ENCODE measurements at places on chromosomes 7 and 10.

DNA sequence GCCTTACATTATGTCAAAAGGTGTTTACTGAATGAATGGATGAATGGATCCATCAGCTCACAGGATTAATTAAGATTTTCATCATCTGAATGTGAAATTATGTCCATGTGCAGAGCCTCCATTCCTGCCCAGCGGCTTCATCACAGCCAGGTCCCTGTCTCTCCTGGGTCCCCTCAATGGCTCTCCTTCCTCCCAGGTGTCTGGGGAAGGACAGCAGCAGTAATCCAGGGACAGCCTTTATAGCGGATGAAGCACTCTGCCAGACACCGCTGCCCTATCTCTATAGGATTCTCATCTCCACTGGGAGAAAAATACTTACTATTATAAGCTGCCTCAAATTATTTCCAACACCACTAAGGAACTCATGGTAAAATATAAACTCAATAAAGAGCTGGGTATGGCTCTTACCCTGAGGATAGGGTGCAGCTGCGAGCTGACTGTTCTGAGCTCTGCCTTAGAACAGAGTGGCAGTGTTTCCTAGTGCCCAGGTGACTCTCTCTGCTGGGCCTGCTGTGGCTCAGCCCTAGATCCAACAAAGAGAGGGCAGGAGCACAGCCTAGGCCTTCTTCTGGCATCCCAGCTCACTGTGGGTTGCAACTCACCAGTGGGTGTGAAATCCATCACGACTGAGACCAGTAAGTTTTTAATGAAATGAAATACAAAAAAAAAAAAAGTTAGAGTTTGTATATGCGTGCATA lies 38.3 kb downstream of the GPRIN2 start:
- no peak for DNase-seq

- no peak for DNase-seq
Observed at GRCh38 chr10:103281753-103282152, 4.8 kb downstream of the INA start.

- no peak for DNase-seq
Observed at GRCh38 chr10:60466267-60467201, 76.9 kb upstream of the ANK3 start.

DNA sequence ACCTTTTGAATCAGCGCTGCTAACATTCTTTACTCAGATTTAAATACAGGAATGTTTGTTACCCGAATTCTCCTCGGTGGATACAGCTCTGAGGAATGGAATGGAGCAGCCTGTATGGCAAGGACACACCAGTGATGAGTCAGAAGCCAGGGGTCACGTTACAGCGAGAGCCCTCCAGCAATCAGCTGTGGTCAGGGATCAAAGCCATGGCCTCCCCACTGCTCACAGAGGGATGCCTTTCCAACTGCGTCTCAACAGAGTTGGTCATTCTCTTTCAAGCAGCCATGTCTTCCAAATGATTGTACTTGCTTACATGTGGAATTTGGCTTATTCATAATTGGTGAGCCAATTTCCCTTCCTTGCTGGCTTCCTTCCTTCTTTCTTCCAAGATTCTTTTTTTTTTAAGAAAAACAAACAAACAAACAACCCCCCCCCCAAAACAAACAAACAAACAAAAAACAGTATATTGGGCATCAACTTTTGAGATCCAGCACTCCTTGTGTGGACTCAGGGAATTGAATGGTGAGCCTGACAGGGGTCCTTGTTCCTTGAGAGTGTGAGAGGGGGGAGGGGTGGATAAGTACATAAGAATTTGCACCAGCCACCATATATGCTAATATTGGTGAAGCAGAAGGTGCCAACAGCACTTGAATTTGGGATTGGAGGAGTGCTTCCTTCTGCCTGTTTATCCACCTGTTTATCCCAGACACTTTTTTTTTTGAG lies 100.2 kb downstream of the ATXN7L1 start:
- peak; percentile 96 for DNase-seq

DNA sequence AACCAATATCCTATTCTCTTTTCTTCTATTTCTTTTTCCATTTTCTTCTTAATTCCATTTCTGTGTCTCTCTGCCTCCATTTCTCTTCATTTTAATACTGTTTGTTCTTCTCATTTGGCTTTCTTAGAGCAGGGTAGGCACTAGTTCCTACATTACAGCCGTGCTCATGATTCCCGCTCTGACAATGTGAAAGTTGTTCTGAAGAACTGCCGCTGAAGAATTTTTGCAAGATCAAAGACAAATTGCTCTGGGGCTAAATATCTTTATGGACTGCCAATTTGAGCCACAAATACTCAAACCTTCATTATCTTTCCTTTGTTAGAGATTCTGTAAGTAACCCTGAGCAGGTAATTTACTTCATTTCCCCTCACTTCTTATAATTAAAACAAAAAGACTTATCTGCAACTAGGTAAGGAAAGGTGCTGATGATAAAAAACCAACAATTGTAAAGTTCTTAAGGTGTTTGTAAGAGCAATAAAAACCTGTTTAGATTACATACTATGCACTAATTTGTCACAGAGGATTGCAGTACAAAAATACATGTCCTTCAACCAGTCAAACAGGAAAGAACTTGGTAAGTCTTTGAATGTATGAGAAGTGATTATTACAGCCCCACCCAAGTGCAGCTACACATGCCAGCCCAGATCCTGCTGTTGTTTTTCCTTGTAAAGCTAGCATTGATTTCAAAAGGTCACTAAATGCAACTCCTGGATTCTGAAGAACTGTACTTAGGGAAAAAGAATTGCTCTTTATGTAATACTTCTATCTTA lies 127.5 kb downstream of the COL28A1 start:
- no peak for DNase-seq

- no peak for DNase-seq
Observed at GRCh38 chr10:49001870-49002672, 62.4 kb upstream of the LRRC18 start.

GRCh38 chr7:43294080-43294630 lies 181.7 kb downstream of the HECW1 start:
- peak; percentile 56 for DNase-seq

DNA sequence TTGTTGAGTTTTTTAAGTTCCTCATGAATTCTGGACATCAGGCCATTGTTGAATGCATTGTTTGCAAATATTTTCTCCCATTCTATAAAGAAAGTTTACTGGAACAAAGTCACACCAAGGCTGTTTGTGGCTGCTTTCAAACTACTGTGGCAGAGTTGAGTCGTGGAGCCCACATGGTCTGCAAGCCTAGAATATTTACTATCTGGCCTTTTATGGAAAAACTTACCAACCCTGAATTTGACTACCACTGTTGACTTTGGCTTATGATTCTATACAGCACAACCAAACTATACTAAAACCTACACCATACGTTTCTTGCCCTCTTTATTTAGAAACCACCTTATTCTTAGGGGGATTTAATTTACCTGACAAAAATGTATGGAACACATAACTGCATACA lies 239.1 kb downstream of the KCNMA1 start:
- DNase-seq: no peak

- DNase-seq: no peak
Observed at GRCh38 chr10:131692686-131693334, 208.0 kb upstream of the PPP2R2D start.

DNA sequence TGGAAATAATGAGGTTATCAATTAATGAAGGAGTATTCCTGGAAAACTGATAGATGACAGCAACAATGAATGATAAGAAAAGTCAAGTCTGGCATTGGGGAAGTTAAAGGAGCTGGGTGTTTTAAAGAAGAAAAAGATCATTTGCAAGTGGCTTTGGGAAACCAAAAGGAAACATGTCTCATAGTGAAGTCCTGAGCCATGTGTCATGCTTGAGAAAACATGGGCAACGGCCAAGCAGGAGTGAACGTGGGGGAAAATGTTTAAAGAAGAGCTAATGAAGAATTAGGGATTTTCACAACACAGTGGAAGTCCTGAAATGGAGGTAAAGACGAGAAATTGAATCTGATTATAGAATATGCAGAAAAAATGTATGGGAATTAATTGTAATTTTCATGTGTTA lies 1383.2 kb upstream of the CELF2 start:
- DNase-seq: peak; percentile 9

GRCh38 chr10:29486433-29486832 lies 148.3 kb downstream of the SVIL start:
- no peak for DNase-seq

DNA sequence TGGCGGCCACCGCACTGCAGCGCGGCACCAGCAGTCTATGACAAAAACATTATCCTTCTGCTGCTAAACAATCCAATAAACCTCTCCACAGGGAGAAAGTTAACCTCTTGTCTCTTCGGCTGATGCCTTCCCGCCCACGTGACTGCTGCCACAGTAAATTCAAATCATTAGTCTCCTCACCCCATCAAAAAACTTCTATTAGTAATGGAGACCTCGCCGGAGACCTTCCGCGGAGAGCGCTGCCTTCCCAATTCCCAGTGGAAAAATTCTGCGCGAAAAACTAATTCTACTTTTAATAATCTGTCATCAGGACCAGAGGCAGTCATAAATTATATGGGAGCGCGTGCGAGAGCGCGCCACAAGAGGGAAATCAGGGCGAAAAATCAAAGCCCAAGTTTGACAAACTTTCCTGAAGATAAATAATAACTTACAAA lies 90.0 kb upstream of the PAX2 start:
- DNase-seq: no peak

GRCh38 chr7:140297192-140297591 lies 101.1 kb downstream of the SLC37A3 start:
- DNase-seq: no peak

- no peak for DNase-seq
Observed at GRCh38 chr10:34113504-34114225, 701.4 kb downstream of the PARD3 start.

DNA sequence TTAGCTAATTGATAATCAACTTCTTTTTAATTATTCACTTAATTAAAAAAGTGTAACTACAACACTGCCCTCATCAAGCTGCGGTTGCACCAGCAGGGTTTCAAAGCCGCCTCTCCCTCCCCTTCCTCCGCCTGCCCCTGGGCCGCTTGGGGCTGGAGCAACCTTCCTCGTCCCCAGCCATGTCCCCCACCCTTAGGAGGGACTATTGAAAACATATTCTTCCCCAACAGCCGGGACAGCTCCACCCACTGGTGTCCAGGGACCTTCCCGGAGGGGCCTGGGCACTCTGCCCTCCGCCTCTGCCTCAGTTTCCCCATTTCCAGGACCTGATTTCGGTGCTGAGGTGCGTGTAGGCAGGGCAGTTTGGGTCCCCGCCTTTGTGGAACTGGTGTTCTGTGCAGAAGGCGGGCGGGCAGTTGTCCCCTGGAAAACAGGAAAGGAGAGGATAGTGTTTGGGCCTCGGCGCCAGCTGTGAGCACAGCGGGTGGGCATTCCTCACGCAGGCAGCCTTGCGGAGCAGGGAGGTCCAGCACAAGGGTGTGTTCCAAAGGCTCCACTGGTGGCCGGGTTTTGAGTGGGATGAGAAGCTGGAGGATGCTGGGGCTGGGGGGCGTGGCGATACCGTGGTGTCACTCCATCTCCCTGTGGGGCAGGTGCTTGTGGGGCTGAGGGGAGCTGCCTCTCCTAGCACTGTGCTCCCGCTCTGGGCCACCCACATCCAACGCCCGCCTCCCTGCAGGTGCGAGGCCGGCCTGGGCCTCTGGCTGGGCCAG lies 15.7 kb downstream of the UNCX start:
- no peak for DNase-seq
